ENCODE measurements at places on chromosomes 4 and X.

DNA sequence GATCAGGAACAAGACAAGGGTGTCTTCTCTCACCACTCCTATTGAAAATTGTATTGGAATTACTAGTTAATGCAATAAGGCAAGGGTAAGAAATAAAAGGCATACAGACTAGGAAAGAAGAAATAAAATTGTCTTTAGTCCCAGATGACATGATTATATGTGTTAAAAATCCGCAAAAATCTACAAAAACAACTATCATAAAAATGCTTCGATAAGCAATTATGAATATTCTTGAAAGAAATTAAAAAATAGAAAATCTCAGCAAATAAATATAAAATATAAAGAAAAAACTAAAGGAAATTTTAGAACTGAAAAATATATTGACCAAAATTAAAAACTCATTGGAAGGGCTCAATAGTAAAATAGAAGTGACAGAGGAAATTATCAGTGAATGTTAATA is 243.3 kb downstream of the ZNF674 start:
- no peak for DNase-seq

DNA sequence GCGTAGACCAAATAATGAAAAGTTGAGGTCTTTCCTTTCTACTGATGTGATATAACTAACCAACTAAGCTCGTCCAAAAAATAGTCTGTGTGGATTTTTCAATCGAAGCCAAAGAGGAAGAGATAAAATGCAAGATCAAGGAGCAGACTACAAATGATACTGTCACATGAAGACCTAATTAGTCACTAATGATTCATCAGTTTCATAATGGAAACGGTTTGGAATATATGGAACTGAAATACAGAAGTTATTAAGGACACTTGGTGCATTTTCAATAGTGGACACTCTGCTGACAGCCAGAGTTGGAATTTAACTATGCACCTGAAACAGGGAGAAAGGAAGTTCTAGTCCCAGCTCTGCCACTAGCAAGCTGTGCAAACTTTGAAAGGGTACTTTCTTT is 119.8 kb downstream of the GUCY2F start:
- DNase-seq, result no peak

- DNase-seq, result no peak
Measured at GRCh38 chrX:103517246-103517645, 2.0 kb downstream of the RAB40A start.

DNA sequence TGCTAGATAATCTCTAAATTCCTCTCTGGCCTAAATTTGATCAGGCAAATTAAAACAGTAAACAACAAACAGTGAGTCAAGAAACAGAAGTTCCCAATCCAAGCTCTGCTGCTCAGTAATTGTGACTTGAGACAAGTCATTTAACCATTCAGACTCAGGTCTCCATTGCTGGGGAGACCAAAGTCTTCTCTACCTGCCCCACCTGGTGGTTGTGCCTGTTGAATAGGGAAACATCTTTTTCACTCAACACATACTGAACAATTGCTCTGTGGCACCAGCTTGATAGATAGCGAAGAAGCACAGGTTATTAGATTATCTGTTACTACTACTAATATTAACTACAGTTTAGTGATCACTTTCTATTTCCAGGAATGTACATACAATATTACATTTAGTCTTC is 112.1 kb upstream of the EOLA2 start:
- DNase-seq, result no peak

GRCh38 chr4:20532871-20533870 is 167.1 kb upstream of the PACRGL start:
- no peak for DNase-seq

GRCh38 chrX:79259073-79259689 is 108.0 kb downstream of the ITM2A start:
- no peak for DNase-seq

- no peak for DNase-seq
Measured at GRCh38 chr4:146621-147020, 22.3 kb downstream of the ZNF718 start.

DNA sequence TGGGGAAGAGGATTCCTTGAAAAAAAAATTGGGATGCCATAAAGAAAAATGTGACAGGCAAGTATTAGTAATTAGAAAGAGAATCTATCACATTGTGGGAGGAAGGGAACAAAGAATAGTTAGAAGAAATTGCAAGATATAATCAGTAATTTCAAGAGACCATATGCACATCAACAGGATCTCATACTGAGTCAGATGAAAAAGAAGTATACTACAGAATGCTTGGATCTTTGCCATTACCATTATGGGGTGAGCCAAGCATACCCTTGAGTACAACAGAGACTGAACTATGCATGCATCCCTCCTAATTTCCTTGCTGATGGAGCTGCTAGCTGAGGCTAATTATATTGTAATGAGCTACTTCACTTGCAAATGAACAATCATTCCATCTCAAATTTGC is 287.6 kb downstream of the PAPSS1 start:
- DNase-seq, result no peak

DNA sequence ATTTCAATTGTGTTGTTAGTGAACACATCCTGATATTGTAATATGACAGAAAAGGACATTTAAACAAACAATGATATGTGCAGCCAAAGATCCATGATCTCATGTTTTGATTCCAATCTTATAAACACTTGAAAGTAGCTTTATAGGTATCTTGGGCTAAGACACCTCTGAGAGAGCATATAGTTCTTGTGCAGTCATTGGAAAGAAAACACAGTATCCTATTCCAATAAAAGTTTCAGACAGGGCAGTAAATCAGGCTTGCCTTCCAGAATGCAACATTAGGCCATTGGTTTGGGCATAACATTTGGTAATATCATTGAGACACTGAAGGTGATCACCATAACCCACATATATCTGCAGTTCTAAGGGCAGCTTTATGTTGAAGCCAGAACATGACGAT is 188.3 kb upstream of the HCCS start:
- DNase-seq, result no peak

DNA sequence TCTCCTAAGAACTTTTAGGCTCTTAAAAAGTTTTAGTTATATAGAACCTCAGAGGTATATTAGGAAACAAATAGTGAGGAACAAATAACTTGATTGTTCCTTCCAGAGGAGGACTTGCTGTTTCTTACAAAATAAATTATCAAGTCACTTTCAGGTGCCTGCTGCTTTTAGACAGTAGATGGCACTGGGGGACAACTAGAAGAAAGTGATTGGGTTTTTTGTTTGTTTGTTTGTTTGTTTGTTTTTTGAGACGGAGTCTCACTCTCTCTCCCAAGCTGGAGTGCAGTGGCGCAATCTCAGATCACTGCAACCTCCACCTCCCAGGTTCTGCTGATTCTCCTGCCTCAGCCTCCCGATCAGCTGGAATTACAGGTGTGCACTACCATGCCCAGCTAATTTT is 35.4 kb upstream of the CDKL5 start:
- no peak for DNase-seq

DNA sequence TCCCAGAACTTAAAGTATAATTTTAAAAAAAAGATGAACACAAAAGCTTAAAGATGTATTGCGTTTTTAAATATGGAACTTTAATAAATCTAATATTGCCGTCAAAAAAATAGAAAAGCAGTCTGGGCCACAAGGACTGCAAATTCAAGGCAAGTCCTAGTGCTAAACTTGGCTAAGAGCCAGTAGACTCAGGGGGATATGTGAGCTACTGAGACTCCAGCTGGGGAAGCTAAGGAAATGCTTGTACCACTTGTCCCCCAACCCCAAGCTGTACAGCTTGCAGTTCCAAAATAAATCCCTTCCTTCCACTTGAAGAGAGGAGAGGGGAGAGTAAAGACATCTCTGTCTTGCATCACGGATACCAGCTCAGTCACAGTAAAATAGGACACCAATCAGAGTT is 290.8 kb upstream of the FGF13 start:
- no peak for DNase-seq

DNA sequence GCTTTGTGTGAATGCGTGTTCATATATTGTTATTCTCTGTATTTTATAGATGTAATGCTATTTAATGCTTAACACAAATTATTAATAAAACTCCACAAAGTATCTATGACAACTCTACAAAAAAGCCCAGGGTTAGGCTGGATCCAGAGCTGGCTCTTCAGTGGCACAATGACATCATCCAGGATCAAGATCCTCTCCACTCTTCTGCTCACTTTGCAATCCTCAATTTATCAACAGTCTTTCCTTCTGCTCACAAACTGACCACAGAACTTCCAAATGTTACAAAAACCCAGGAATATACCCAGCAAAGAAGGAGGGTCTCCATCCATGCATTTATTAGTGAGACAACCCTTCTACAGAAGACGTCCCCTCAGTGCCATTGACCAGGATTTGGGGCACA is 132.3 kb downstream of the HNRNPD start:
- DNase-seq, result no peak

GRCh38 chr4:76957004-76957738 is 7.6 kb downstream of the SEPTIN11 start:
- DNase-seq, result no peak

- DNase-seq, result no peak
Measured at GRCh38 chr4:16779028-16779675, 119.3 kb downstream of the LDB2 start.

GRCh38 chr4:148341980-148342800 is 100.0 kb downstream of the NR3C2 start:
- DNase-seq, result no peak

DNA sequence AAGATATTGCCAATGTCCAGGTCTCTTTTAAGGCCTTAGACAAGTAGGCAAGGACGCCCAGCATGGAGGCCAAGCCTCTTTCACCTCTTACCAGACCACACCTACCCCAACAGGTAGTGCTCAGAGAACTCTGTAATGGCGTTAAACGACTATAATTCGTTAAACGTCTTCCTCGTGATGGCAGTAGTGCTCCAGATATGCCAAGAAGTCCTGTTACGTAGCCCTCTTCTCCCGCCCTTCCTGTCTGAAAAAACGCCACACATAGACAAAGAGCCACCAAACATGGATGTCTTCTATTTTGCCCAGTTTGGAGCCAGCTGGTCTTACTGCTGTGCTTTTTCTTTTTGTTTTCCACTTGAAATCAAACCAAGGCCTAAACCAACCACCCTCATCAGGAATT is 190.7 kb downstream of the OR13H1 start:
- no peak for DNase-seq

GRCh38 chr4:141810712-141811375 is 174.5 kb downstream of the IL15 start:
- DNase-seq, result no peak

GRCh38 chr4:22515888-22516541 is at the start of gene ADGRA3:
Gene ADGRA3, minus strand, starts transcription at chr4:22516066. Its CDS starts 282 bp downstream, at chr4:22515784.
- no peak for DNase-seq

- no peak for DNase-seq
Measured at GRCh38 chrX:131747173-131747572, 203.3 kb downstream of the OR13H1 start.

DNA sequence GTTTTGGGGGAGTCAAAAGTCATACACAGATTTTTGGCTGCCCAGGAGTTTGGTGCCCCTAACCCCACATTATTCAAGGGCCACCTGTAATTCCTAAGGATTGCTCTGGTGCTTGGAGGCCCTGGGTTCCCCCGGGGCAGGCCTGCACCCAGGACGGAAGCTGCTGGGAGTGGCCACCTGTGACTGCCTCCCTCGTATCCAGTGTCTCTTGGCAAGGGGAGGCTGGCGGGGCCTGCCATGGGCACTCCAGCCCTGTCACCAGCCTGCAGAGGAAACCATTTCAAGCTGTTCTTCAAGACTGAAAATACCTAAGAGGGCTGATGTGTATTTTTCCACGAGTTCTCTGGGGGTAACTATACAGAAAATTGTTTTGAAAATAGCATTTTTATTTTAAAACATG is 24.5 kb upstream of the GPR78 start:
- DNase-seq, result no peak

DNA sequence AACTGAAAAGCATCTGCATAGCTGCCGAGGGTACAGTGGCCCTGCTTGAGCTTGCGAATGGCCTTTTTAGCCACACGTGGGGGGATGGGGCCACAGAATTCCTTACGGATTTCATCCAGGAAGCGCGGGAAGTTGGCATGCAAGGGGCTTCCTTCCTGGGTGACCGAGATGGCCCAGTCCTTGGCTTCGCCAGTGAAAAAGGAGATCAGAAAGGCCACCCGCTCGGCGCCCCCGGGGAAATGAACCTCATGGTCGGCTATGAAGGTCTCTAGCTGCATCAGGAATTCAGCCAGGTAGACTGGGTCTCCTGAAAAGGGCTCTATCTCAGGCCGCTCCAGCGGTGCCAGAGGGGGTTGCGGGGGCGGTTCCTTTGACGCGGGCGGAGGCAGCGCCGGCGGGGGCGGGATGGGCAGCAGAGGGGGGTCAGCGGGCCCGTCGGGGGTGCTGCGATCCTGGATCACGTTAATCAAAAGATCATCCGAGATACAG is 909 bp downstream of the RTL5 start:
- no peak for DNase-seq

- DNase-seq, result no peak
Measured at GRCh38 chr4:63787326-63787725, 621.9 kb downstream of the TECRL start.

DNA sequence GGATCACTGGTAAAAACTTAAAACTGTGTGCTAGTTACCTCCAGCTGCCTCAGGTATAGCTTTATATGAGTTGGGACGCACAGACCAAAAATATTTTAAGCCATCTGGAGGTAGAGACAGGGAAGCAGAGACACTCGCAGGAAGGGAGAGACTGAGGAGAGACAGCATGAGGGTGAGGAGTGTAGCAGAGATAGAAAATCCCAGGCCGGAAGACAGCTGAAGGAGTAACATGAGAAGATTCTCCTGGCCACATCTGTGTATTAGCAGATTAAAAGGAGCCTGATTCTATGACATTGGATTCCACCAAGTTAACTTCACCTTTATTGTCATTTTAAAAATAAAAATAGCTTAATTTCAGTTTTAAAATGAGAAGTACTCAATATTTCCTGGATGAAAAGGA is 84.3 kb downstream of the PDLIM5 start:
- DNase-seq, result no peak

- no peak for DNase-seq
Measured at GRCh38 chr4:101199507-101200285, 147.6 kb downstream of the PPP3CA start.

DNA sequence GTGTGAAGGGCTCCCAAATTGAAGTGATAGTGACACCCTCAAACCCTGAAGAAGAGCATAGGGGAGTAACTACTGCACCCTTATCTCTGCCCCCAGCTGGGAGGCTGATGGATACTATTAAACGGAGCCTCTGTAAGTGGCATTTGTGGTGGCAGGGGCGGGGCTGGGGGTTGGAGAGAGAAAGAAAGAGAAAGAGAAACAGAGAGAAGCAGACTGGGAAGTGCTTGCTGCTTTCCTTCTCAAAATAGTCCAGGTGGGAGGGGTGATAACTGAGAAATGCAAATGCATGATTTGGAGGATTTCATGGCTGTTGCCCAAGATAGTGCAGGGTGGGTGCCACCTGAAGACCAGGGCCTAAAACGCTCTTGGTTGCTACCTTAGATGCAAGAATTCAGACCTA is 253.5 kb upstream of the GATB start:
- no peak for DNase-seq

GRCh38 chr4:175560604-175561003 is 251.5 kb downstream of the GPM6A start:
- DNase-seq, result no peak

Measured in T-helper 1 cell (primary cell).